ENCODE measurements at places on chromosomes 3 and 15.
A peak's percentile ranks its signal among the peaks of the same experiment; 100 is the strongest.

GRCh38 chr3:139676108-139676507 lies 1.7 kb downstream of the NMNAT3 start:
- DNase-seq, result no peak

DNA sequence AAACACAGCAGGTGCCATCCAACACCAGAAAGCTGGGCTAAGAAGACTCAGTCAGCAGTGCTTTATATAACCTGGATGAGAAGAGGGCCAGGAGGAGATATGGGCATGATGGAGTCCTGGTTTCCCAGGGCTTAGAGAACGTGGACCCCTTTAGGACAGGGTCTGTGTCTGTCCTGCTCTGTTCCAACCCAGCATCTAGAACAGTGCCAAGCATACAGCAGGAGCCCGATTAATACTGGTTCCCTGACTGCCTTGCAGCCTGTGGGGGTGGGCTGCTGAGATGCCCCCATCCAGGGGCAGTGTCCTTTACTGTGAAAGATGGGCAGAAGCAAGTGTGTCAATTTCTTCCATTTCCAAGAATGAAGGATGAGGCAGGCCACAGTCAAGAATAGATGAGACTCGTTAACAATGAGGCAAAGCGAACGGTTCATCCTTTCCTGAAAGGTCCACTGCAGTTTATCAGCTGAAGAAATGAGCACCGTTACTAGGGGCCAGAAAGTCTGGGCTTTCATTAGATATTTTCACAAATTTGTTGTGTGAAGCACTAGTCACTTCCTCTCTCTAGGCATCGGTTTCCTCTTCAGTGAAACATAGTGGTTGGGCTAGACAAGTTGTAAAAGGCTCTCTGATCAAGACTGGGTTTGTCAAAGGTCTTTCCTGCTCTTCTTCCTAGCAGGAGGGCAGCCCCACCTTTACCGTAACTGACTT lies 72.0 kb upstream of the HERC1 start:
- peak; percentile 15 for DNase-seq

DNA sequence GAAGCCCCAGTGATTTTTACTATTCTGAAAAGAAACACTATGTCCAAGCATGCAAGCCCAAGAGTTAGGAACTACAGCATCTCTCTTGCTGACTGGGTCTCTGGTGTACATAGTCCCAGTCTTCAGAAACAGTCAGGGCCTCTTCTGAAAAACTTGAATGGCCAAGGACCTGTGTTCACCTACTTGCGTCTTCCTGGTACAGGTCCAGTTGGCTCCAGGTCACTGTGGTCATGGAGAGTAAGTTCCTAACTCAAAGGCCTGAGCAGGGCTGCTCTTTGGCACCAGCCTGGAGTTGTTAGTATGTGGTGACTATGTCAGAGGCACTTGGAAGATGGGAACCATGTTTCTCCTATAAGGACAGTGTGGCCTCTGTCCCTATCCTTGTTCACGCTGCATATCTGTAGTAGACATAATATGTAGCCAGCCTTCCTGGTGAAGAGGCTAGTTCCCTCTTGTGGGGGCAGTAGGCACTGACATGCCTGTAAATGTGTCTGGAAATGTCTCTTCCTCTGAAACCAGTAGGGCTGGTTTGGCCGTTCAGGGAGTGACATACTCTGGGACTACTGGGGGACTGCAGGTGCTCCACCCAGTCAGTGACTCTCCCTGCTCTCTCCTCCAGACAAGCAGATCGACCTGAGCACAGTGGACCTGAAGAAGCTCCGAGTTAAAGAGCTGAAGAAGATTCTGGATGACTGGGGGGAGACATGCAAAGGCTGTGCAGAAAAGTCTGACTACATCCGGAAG lies 2.6 kb upstream of the RBM15B start:
- DNase-seq, result no peak

GRCh38 chr3:297585-297984 lies 101.0 kb downstream of the CHL1 start:
- no peak for DNase-seq

DNA sequence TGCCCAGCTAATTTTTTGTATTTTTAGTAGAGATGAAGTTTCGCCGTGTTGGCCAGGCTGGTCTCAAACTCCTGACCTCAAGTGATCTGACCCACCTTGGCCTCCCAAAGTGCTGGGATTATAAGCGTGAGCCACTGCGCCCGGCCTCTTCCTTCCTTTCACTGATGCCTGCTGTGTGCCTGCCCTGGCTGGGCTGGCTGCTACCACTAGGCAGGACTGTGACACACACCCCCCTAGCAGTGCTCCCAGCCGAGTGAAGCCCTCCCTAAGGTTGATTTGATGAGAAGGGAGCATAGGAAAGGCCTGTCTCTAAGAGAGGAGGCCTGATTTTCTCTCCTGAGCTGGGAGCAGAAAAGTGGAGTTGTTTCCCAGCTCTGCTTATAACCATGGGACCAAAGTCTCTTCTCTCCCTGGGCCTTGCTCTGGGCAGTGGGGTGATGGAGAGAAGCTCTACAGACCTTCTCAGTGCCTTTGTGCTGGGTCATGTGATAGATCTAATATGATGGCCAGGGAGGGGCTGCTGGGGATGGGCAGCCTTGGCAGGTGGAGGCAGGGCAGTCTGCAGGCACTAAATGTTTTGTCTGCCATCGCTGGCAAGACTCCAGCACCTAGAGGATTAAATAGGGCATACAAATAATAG lies 20.1 kb upstream of the SFMBT1 start:
- no peak for DNase-seq

DNA sequence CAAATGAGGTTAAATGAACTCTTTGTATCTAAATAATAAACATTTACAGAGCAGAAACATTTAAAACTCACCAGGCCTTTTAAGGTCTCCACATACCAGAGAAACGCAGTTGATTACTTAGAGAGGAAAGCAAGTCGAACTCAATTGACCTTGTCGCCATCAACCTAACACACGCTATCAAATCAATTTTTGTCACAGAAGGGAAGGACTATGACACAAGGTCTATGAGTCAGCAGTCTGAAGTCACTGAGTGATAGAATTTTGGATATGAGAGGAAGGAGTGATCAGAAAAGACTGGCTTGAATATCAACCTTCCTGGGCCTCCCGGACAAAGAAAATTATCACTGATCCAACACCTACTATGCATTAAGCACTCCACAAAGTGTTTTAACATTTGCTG lies 514.4 kb upstream of the ZNF385D start:
- no peak for DNase-seq

GRCh38 chr3:75983609-75984290 lies 198.4 kb upstream of the ZNF717 start:
- no peak for DNase-seq

DNA sequence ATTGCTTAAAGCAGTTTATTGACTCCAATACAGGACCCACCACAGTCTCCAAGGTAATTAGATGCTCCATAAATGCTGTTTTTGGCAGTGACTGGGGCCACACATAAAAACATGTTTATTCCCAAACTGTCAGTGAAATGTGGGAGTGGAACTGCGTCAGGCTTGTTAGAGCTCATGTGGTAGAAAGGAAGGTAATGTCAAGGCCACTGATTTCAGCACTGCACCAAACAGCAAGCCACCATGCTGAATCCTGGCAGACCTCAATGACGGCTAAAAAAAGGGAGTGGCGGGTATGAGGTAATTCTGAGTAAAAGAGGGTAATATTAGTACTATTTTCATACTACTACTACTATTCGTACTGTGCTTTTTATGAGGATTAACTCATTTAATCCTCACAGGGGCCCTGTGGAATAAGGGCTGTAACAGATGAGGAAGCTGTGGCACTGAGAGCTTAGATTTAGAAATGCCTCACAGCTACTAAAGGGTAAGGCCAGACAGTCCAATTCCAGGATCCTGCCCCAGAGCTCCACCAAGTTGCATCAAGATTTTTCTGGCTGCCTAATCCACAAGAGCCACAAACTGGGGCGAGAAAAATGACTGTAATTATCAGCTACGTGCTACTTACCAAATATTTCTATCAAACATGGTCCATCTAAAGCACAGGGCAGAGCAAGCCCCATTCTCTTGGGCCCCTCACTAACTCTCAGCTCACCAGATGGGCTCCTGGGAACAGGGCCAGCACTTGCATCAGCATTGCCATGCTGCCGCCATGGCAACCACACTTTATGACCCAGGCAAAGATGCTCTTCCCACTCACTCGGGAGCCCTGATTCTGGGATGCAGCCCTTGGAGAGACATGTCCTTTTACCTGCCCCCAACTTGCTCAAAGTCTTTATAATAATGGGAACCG lies 83.6 kb upstream of the SPATA12 start:
- DNase-seq, result no peak

DNA sequence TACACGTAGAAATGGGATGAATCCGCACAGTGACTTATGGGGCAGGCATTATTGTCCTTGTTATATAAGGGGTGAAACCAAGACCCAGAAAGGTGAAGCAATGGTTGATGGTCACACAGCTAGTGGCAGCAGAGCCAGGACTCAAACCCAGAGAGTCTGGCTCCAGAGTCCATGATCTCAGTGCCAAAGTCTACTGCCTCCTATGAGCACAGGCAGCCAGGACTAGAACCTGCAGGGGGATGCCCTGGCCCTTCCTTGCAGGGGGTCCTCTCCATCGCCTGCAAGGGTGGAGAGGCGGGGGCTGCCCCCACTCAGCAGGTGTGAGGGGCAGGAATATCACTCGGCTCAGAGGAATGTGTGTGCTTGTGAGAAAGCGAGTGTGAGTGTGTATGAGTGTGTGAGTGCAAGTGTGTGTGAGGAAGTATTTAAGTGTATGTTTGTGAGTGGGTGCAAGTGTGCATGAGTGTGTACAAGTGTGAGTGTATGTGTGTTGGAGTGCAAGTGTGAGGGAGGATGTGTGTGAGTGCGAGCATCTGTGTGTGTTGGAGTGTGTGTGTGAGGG lies 44.7 kb downstream of the UMPS start:
- DNase-seq, result no peak

- DNase-seq, result no peak
Observed at GRCh38 chr3:42228796-42229195, 37.2 kb downstream of the CCK start.

- DNase-seq, result no peak
Observed at GRCh38 chr3:105254154-105254553, 112.6 kb upstream of the ALCAM start.

GRCh38 chr15:64507293-64507802 lies 47.0 kb downstream of the ZNF609 start:
- DNase-seq, result peak; percentile 41

DNA sequence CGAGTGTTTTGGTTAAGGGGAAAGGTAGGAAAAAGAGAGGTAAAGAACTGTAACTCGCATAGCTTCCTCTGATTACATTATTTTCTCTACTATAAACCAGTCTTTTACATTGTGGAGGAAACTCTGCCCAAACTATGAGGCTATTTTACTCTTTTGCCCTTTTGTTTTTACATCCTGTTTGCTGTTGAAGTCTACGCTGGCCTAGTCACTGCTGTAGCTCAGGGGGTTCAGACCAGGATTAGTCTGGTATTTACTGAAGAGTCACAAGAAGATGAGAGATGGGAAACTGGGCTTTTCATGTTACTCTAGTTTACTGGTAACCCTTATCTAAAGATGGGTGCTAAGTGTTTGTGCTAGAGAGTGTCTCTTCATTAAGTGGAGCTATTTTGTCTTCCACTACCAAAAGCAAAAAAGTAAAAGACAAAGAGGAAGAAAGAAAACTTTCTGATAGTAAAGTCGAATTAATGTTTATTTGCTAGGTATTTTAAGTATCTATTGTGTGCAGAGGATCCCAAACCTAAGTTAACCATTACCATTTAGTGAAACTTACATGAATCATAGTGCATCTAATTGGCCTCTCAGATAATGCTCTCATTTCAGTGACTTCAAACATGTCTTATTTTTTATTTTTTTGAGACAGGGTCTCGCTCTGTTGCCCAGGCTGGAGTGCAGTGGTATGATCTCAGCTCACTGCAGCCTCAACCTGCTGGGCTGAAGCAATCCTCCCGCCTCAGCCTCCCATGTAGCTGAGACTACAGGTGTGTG lies 10.9 kb downstream of the RARB start:
- no peak for DNase-seq

DNA sequence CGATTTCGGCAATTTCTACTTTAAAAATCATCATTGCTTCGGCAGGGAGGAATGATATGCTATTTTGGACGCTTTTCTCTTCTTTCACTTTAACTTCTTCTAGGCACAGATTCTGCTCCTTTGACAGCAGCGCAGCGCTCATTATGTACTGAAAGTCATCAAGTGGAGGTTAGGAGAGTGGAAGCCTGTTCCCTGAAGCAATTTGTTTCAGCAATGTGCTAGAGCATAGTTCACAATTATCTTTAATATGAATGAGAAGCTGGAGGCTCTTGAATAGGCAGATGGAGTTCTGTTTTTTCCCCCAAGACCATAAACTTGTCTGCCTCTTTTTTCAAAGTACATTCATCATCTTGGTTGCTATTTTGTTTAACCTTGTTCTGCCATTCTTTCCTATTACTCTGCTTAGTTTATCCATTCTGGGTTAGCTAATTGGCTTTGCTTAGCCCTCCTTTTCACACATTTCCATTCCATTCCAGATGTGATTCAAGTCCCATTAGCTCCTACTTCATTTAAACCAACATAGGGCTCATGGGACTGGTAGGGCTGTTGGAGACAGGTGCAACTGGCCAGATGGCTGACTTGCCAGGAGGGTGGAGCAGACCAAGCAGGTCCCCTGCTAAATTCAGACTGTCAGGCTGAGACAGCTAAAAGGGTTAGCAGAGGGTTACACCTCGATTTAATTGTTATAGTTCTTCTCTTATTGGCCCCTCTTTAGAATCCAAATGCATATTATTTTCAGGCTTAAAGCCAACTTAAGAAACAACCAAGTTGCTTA lies 534.7 kb upstream of the CBLB start:
- DNase-seq, result no peak

GRCh38 chr15:90300988-90301706 lies 35.7 kb downstream of the NGRN start:
- DNase-seq, result peak; percentile 72

DNA sequence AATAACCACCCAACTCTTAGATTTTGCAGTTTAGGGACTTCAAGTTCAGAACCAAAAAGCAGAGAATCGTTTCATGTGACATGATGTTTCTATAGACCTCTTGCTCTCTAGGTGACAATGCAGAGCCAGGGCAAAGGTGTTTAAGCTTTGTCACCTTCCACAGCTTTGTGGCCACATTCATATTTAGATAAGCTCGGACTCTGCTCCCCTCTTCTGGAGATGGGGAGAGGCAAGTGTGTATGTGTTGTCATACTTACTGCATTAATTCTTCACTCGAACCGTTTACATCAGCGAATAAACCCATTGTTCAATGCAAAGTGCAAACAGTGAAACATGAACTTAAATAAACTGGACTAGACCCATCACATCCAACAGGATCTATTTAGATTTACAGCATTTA lies 33.2 kb downstream of the ST3GAL6 start:
- DNase-seq, result no peak

DNA sequence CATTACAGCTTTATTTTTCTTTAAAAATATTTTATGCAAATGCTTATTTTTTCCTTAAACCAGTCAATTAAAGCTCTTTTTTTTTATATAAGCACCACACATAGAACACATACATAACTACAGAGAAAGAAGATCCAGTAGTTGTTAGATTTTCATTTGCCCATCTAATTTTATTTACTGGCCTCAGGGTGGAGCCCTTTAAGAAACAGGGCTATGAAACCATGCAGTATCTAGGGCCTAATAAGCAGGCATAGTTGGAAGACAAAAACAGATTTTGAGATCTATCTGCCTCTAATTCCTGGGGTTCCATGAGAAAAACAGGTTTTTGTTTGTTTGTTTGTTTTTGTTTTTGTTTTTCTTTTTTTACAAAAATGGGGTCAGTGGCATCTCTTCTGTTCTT lies 120.6 kb downstream of the BCHE start:
- no peak for DNase-seq

All from activated CD4-positive, alpha-beta T cell treated with anti-CD3 and anti-CD28 coated beads, Interleukin-10, Interleukin-2, amounts not matched to agents 100 ng/mL and 50 ng/mL, durations not matched to agents 16 hours and 8 hours (primary cell).